ENCODE measurements at places on chromosomes 3 and 15.

DNA sequence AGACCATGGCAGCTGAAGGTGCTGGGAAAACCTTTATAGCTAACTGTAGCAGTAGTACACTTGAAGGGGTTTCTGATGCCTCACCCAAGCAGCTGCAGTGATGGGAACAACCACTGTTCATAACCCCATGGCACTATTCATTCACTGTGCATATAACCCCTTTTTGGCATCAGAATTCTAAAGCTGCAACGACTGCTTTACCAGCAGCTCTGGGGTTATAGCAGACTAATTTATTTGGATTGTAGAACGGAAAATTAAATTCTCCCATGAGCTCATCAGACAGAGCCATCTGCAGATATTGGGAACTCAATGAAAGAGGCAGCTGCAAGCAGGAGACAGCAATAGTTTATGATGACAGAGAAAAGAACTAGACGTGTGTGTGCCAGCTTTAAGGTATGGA, 28.6 kb downstream of the TFDP2 start:
- no peak for DNase-seq

DNA sequence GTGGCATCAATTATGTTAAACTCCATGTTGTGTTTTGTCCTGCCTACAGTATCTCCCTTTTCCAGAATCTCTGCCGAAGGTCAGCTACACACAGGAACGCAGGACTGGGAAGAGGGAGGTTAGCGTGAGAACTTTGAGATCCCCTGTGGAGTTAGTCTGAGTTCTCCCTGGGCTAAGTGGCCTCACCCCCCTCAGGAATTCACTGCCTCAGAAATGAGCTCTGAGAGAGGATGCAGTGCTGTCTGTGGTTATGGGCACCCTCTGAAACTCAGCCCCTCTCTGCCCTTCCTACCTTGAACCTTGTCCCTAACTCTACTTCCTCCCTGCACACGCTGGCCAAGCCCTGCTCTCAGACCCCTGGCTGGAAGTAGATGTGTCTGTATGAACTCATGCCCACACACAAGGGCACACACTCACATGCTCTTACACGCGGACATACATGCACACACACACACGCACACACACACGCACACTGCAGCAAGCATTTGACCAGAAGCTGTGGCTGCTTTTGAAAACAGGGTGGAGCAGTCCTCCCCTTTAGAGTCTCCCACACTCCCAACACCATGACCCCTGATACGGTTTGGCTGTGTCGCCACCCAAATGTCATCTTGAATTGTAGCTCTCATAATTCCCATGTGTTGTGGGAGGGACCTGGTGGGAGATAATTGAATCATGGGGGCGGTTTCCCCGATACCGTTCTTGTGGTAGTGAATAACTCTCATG, 5.3 kb upstream of the VIPR1 start:
- DNase-seq = no peak

DNA sequence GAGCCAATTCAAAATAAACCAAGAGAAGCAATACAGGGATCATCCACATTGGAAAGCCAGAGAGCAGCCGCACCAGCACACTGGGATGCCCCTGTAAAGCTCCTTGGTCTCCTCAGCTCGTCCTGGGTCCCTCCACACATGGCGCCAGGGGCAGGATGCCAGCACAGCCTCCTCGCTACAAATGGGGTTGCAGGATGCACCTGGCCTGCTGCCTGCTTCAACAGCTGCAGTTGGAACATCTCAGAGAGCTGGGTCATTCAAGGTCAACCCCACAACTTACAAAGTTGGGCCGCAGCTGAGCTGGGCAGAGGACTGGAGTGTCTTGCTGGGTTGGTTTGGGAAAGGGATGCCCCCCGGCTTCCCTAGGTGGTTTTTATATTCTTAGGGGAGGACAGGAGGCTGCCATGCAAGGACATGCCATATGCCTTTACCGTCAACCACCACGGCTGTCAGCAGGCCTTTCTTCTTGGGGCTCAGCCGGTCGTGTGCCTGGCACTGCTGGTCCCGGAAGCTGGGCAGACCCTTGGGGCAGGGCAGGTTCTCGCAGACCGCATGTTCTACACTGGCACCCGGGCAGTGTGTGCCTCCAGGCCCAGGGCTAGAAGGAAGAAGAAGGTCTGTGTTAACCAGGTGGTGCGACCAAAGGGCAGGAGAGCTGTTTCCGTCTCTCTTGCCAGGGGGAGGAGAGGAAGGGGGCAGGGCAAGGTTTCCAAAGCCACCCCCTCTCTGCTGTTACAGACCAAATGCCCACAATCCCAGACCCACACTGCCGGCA, 225.2 kb downstream of the ADAMTS17 start:
- DNase-seq = no peak

- DNase-seq = no peak
These were observed 4.0 kb downstream of the TLE3 start for GRCh38 chr15:70093481-70094319.

DNA sequence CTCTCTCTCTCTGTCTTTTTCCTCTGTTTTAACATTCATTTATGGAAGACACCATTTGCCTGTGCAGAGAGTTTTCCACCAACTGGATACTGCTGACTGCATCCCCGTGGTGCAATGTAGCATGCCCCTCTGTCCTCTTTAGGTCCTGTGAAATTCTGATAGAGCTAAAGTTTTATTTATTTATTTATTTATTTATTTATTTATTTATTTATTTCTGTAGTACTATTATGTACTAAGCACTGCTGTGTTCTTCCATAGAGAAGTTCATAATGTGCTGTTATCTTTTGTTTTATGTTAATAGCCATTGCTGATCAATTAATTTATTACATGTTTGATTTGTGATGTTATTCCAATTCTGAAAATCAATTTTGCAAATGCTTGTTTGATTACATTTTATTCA, 749.9 kb downstream of the ZBBX start:
- no peak for DNase-seq

DNA sequence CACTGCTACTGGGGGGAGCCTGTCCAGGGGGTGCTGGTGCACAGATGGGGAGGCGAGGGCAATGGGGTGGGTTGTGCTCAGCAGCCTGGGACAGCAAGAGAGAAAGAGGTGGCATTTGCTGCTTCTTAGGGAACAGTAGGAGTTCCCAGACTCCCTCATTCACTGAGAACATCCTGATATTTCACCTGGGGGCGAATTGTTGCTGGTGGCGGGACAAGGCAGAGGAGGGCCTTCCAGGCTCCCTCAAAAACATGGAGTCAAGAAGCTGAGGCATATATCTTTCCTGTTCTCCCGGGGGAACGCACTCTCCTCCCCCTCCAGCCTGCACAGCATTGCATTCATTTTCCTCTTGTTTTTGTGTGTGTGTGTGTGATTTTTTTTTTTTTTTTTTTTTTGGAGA, 65.7 kb downstream of the CDC25A start:
- DNase-seq = no peak

DNA sequence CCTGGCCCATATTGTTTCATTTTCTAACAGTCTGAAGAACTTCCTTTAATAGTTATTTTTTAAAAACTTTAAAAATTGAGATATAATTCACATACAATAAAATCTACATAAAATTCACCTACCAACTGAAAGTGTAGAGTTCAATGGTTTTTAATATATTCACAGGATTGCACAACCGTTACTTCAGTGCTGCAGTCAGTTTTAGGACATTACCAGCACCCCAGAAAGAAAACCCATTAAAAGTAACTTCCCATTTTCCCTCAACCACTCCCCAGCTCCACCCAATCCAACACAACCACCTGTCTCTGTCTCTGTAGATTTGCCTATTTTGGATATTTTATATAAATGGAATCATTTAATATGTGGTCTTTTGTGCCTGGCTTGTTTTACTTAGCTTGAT, 29.6 kb downstream of the MGA start:
- no peak for DNase-seq

- DNase-seq = no peak
These were observed 217.2 kb downstream of the THSD4 start for GRCh38 chr15:71332431-71333004.

GRCh38 chr15:82137261-82137660, 91.4 kb upstream of the MEX3B start:
- no peak for DNase-seq

GRCh38 chr3:36635731-36636130, 128.6 kb downstream of the DCLK3 start:
- no peak for DNase-seq

DNA sequence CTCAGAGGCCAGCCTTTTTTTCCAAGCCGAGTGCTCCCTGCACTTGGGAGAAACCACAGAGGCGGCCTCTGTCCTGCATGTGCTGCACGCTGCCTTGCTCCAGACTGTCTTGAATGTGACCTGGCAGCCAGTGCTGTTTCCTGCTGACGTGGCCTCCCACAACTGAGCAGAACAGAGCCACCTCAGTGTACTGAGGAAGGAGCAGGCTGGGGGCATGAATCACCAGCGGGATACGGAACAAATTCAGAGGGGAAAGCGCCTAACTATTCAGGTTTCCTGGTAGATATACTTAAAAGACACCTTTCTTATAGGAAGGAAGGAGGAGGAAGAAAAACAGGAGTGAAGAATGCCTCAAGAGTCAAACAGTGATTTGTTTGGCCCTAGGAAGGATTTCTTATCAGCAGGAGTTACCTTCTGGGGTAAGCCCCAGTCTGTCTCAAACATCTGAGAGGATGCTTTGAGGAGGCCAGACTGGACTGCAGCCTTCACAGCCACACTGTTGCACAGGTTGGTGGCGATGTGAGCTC, 114.0 kb downstream of the FNDC3B start:
- no peak for DNase-seq

GRCh38 chr3:72111265-72112205, 326.6 kb upstream of the PROK2 start:
- no peak for DNase-seq
